Activated CD4-positive, CD25-positive, alpha-beta regulatory T cell (primary cell): ENCODE measurements at places on chromosomes 4 and X.

GRCh38 chr4:142901166-142901662 lies 55.1 kb upstream of the INPP4B start:
- no peak for DNase-seq

DNA sequence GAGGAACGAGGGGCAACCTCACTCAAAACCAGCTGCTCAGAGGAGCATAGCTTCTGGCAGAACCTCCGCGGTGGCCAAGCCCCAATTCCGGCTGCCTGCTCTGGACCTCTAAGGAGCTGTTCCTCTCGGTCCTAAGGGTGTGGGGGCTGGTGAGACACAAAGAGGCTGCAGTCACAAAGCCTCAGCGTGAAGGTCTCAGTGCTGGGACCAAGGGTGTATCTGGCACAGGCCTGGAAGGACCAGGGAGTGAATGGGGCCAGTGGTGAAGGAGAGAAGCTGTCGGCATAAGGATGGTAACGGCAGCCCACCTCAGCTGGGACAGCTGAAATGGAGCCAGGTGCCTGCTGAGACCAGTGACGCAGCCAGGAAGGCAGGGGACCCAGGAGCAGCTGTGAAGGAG lies 5.3 kb downstream of the PDE6B start:
- DNase-seq = no peak

- no peak for DNase-seq
These were observed 291.7 kb downstream of the EVC2 start for GRCh38 chr4:5416637-5417036.

DNA sequence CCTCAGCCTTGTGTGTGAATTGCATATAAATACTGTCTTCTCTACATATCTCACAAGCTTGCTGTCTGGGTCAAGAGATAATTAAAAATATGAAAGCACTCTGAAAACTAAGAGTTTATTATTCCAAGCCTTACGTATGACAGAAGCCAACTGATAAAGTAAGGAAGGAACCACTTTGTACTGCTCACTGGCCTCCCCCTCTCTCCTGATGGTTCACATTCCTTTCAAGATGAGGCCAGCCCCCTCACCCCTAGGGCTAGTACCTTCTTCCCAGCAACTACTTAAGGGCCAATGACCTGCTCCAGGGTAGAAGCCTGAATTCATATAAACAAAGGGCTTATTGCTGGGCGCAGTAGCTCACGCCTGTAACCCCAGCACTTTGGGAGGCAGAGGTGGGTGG lies 5.4 kb upstream of the SOWAHD start:
- no peak for DNase-seq

DNA sequence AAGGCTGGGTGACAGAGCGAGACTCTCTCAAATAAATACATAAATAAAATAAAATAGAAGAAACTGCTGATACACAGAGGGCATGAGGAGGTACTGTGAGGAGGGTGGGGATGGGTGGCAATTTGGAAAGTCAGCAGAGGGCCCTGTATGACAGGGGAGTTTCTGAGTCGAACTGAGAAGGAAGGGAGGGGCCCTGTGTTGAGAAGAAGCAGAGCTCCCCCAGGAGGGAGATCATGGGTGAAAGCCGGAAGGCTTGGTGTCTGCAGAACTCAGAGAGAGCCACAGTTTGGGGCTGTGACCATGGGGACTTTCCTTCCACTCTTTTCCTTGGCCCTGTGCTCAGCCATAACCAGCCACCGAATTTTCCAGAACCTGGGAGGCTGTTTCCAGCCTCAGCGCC lies 24.8 kb upstream of the AFAP1 start:
- no peak for DNase-seq

DNA sequence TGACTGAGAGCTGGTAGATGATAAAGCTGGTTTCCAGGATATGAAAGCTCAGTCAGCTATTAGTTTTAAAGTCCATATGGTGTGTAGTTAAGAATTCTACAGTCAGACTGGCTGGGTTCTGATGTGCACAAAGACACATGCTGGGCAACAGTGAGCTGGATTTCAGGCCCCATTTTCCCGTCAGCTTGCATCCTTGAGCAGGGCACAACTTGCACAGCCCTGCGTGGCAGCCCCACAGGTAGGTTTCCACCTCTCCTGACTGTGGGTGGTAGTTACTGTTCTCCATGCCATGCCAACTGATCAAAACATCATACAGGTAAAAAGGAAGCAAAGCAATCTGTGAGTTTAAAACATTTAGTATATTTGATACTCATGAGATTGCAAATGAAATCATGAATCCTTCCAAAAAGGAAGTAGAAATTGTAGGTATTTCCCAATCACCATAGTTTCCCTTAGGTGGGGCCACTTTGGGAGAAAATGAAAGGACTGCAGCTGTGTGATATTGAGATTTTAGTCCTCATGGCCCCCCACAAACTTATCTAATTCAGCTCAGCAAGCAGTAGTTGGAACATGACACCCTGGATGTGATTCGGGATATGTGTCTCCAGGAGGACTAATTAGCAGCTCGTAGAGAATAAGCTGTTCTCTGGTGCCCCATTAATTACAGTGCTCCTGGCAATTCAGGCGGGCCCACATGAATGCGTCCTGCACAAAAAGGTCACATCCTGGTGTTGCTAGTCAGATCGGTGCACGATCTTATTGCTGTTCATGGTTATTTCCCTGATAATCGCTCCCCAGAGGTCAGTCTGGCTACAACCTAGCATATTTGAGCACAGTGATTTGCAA lies 42.4 kb upstream of the NOCT start:
- DNase-seq = no peak
